Tibial artery (tissue), 4 donors: ENCODE measurements at places on chromosomes 6 and 20.
A peak's percentile ranks its signal among the peaks of the same experiment; 100 is the strongest.

DNA sequence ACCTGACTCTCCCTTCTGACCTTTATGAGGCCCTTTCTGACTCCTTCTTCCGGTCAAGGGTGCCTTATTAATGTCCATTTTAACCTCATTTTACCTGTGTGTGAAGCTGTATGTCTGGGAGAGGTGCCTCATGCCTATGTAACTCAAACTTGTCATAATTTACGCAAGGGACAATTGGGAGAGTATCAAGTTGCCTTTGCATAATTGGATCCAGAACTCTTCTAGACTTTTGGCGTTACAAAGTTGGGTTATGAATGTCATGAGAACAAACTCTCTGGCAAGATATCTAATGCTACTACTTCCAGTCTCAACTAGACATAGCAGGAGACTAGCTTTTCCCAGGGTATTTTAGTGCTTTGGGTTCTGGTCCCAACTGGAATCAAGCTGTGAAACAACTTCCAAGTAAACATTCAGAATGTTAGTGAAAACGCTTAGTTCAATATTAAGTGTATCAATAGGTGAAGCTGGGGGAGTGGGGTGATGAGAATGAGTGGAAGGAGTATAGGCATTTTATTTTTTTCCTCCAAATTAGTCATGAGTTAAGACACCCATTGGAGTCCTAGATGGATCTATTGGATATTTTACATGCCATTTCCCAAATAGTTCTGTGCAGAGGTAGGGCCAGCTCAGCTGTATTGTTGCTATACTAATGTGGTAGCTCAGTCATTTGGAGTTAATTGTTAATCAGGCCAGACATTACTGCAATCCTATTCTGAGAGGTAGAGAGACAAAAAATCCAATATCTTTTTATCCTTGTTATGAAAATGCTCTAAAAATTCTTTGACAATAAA, 159.9 kb downstream of the TFAP2B start:
- H3K27me3 ChIP-seq, result no peaks in the 10 kb centered on the region
- H3K4me3 ChIP-seq, result no peak overlapping the region
- no peak for DNase-seq
- H3K27ac ChIP-seq, result no peak overlapping the region
- H3K36me3 ChIP-seq, result no peaks in the 10 kb centered on the region

- no peak for DNase-seq
- no peaks in the 10 kb centered on the region for H3K27me3 ChIP-seq
- no peaks in the 10 kb centered on the region for H3K4me1 ChIP-seq
- H3K4me3 ChIP-seq, result no peak overlapping the region
- H3K27ac ChIP-seq, result no peak overlapping the region
Measured at GRCh38 chr20:35000922-35001595, 45.4 kb downstream of the MYH7B start.

GRCh38 chr20:45835329-45835765, 1.7 kb downstream of the SNX21 start:
- peak overlapping the region; percentile 97 for H3K27ac ChIP-seq

GRCh38 chr6:158548418-158549161, 11.3 kb upstream of the TMEM181 start:
- H3K4me3 ChIP-seq, result no peak overlapping the region
- no peak overlapping the region for H3K27ac ChIP-seq
- no peaks in the 10 kb centered on the region for H3K27me3 ChIP-seq
- H3K4me1 ChIP-seq, result no peaks in the 10 kb centered on the region
- DNase-seq, result no peak
- H3K36me3 ChIP-seq, result no peaks in the 10 kb centered on the region

DNA sequence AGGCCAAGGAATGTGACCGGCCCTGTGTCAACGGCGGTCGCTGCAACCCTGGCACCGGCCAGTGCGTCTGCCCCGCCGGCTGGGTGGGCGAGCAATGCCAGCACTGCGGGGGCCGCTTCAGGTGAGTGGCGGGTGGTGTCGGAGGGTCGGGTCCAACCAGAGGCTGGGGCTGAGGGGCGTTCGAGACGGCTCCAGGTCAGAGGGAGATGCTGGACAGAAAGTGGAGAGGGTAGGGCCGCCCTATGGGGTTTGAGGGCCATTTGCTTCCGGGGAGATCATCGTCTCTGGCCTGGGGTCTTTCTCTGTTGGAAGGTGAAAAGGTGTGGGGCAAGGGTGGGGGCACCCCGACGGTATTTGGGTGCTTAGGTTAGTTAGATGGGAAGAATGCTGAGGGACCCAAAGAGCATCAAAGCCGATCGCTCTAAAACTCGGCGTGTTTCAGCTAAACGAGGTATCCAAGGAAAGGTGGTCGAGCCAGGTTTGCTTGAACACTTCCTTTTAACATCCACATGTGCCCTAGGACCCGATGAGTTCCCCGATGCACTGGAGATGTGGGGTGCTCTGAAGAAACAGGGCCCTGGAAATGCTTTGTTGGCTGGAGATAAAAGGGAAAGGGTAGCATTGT, 691 bp downstream of the ATRN start:
- no peak for DNase-seq
- H3K36me3 ChIP-seq, result no peaks in the 10 kb centered on the region
- H3K27me3 ChIP-seq, result no peaks in the 10 kb centered on the region
- peak overlapping the region; percentile 89 for H3K27ac ChIP-seq
- peak overlapping the region; percentile 92 for H3K4me3 ChIP-seq

DNA sequence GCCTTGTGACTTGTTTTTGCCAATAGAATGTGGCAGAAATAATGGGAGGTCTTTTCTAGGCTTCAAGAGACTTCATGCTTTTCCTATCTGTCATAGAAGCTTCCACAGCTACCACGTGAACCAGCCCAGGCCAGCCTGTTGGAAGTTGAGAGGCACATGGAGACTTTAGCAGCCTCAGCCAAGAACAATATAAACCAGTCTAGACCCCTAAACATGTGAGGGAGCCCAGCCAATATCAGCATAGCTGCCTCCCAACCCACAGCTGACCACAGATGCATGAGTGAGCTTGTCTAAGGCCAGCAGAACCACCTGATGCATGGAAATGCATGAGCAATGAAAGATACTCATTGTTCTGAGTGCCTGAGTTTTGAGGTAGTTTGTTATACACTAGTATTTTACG, 540.7 kb upstream of the BTBD3 start:
- H3K36me3 ChIP-seq, result no peaks in the 10 kb centered on the region
- no peak for DNase-seq
- H3K27ac ChIP-seq, result no peak overlapping the region
- H3K4me3 ChIP-seq, result no peak overlapping the region
- peaks cover 16% of the 10 kb centered on the region for H3K4me1 ChIP-seq
- H3K27me3 ChIP-seq, result no peaks in the 10 kb centered on the region

DNA sequence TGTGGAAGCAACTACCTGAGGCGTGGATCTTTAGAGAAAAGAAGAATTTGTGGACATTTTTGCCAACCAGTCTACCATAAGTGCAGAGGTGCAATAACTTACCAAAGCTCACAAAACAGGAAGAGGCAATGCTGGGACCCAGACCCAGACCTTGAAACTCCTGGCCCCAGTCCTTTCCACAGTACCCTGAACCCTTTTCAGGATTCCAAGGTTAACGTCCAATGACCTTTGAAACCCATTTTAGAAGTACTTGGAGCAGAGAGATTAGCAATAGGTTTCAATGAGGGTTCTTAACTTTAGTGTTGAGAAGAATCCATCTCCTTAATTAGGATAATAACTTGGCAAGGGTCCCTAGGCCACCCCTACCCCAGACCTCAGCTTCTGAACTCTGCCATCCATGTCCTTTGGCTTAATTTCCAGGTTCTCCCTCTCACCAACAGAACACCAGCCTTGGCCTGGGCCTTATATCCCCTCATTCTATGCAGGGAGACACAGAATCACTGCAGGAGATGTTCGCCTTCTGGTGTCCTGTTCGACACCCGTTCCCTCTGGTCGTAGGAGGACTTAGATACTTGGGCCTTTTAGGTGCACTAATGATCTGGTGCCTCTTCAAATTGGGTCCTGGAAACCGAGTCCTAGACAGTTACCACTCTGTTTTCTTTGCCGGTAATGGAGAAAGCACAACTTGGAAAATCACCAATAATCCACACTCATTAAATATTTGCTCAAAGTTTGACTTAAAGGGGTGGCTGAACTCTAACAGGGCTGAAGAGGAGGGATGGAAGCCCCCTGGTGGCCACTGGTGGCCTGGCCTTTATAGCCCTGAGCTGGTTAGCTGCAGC, 40.6 kb downstream of the ISM1 start:
- peaks cover 6% of the 10 kb centered on the region for H3K4me1 ChIP-seq
- H3K36me3 ChIP-seq, result no peaks in the 10 kb centered on the region
- DNase-seq, result no peak
- H3K27me3 ChIP-seq, result no peaks in the 10 kb centered on the region
